ENCODE measurements at places on chromosomes 2 and 18. TPM values are rescaled to one million over a fixed set of nuclear protein-coding genes. Genes with fewer than 3 reads are reported as not detected.

The FBLN7 gene
- total RNA-seq, result 0.68 TPM

The PPP1R7 gene
- total RNA-seq, result 74.7 TPM

The RBM43 gene
- 0.57 TPM for total RNA-seq

The SCG2 gene
- 3.0 TPM for total RNA-seq

The SPC25 gene
- total RNA-seq, result 59.7 TPM

The VSNL1 gene
- total RNA-seq, result 0.09 TPM

The FANCL gene
- 33.6 TPM for total RNA-seq

The EGR4 gene
- total RNA-seq, result not detected

The HOXD11 gene
- total RNA-seq, result 14.0 TPM

The ANKRD62 gene
- total RNA-seq, result not detected

The DNAH7 gene
- total RNA-seq, result 0.27 TPM

The IMPACT gene
- total RNA-seq, result 38.3 TPM

The CD207 gene
- not detected for total RNA-seq

The MEIS1 gene
- 4.5 TPM for total RNA-seq

The FAM237A gene
- total RNA-seq, result not detected

The PPP1CB gene
- total RNA-seq, result 356 TPM

Data from Daoy (cell line).